ENCODE measurements at places on chromosomes 11 and 22. TPM values are rescaled to one million over a fixed set of nuclear protein-coding genes. Genes with fewer than 3 reads are reported as not detected.

The DMC1 gene
- total RNA-seq: 1.1 TPM

DNA sequence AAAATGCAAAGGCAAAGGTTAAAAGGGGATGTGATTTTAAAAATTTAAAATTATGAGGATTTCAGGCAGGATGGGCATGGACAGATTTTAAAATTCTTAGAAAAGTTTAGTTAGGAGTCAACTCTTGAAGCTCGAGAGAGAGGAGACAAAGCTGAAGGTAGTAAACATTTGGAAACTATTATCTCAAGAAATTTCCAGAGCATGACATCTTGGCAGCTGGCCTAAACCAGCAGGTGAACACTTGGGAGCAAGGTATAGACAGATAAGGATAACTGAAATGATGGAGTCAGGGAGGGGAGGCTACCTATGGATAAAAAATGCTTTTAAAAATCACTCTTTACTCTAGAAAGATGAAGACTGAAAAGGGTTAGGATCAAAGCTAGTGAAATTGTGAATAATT, 13.7 kb downstream of the POU2AF3 start:
- no peak overlapping the region for H3K27ac ChIP-seq
- H3K27me3 ChIP-seq: no peaks in the 10 kb centered on the region
- DNase-seq: no peak
- no peaks in the 10 kb centered on the region for H3K36me3 ChIP-seq

DNA sequence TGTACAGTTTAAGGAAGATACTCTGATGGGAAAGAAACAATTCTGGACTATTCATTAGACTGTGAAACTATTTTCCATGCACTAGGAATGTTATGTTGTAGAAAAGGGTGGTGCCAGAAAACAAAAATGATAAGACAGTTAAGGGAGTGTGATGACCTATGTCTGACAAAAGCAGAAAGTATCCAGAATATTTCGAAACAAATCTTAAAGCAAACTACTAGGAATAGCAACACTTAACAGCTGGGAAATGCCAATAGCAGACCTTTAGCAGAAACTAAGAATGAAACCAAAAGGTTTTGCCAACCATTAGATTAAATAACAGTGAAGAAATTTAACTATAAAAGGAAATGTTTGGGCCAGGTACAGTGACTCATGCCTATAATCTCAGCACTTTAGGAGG, 3.3 kb upstream of the ARHGAP20 start:
- H3K4me3 ChIP-seq: no peak overlapping the region
- peaks cover 14% of the 10 kb centered on the region for H3K27me3 ChIP-seq
- H3K4me1 ChIP-seq: peaks cover 12% of the 10 kb centered on the region
- no peak for DNase-seq
- H3K36me3 ChIP-seq: no peaks in the 10 kb centered on the region

The HOATZ gene
- not detected for total RNA-seq

- H3K36me3 ChIP-seq: no peaks in the 10 kb centered on the region
- H3K27ac ChIP-seq: no peak overlapping the region
- no peaks in the 10 kb centered on the region for H3K27me3 ChIP-seq
- H3K4me1 ChIP-seq: no peaks in the 10 kb centered on the region
- DNase-seq: no peak
- H3K4me3 ChIP-seq: no peak overlapping the region
Observed at GRCh38 chr11:66818231-66818955, 24.8 kb upstream of the RCE1 start.

DNA sequence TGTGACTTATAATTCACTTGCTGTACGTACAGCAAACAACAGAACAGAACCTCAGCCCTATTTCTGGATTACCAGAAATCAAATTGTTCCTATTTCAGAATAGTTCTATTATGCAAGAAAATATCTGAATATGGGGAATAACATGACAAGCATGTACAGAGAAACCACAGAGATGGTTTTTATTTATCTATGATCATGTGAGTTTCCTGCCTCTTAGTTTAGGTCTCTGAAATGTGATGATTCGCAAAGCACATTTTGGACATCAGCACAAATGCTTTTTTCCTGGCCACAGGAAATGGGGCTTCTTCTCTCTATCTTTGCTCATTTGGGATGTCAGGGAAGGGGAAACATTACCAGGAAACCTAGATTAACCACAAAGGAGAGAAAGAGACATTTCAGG, 266.7 kb upstream of the CTSC start:
- no peak overlapping the region for H3K27ac ChIP-seq
- no peaks in the 10 kb centered on the region for H3K27me3 ChIP-seq
- no peaks in the 10 kb centered on the region for H3K4me1 ChIP-seq
- DNase-seq: no peak
- H3K36me3 ChIP-seq: no peaks in the 10 kb centered on the region

DNA sequence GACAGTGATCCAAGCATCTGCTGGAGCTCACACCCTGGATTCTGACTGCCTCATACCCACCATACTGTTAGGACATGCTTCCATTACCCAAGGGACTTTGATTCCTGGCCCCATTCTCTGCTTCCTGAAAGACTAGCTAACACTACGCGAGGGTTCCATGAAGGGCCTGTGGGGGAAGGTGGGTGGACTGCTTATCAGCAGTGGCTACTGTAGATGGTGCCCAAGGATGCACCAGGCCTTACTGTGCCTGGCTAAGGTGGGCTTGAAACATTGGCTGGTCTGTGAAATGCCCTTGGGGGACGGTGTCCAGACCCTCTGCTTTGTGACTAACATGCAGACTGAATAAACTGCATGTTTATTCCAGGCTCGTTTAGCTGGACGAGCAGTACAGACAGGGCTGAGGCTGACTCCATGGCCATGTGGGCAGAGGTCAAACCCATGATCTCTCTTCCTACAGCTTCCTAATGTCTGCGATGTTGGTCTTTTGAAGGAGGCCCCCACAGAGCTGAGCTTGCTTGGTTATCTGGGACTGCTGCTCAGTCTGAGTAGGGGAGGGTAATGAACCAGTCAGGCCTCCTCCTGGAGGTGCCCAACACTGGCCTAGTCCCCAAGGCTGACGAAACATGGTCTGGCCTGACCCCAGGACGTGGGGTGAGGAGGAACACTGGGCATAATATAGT, 48.3 kb upstream of the PHOX2A start:
- H3K27me3 ChIP-seq: no peaks in the 10 kb centered on the region
- peaks cover 6% of the 10 kb centered on the region for H3K36me3 ChIP-seq
- H3K27ac ChIP-seq: no peak overlapping the region
- DNase-seq: no peak
- no peaks in the 10 kb centered on the region for H3K4me1 ChIP-seq

The CEP126 gene
- 2.4 TPM for total RNA-seq

The SYNGR1 gene
- not detected for total RNA-seq

- H3K27me3 ChIP-seq: no peaks in the 10 kb centered on the region
- no peak overlapping the region for H3K4me3 ChIP-seq
Observed at GRCh38 chr11:93169950-93170561, 27.7 kb downstream of the SLC36A4 start.
